ENCODE measurements at places on chromosomes 1 and 21.

DNA sequence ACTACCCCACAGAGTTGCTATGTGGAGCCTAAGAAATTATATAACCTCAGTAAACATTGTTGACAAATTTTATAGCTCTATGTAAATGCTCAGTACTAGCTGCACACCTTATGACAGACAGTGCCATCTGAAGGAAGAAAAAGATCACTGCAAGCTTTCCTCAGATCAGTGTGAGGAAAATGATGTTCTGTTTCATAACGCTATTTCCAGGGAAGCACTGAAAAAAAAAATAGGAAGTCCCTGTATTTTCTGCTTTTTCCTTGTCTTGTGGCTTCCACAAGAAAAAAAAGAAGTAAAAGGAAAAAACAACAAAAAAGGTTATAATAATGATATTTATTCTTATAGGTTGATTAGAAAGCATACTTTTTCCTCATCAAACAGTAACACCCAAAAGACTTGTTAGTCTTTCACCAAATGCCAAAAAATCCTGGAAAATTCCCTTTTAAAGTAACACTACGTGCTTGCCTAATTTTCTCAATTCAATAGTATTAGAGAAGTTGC lies 23.2 kb downstream of the LYST start:
- no peak for DNase-seq

- DNase-seq: no peak
Measured at GRCh38 chr1:108046026-108046425, 81.0 kb upstream of the VAV3 start.

GRCh38 chr1:192789871-192790270 lies 19.0 kb upstream of the RGS2 start:
- DNase-seq: no peak

- no peak for DNase-seq
Measured at GRCh38 chr1:71589005-71589404, 508.2 kb upstream of the ZRANB2 start.

DNA sequence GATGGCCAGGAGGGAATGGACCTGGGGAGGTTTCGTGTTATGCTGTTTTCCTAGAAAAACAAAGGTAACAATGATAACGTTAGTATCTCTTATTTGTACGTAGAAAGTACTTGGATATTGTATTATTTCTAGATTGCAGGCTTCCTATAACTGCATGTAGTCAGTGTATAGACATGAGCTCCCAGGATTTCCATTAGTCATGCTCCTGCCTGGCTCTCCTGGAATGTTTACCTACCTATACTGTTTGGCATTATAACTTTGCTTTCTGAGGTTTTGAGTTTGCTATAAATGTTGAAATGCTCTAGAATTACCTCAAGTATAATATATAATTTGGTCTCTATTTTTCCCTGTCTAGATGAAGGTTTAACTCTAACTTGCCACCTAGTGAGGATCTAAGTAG lies 66.1 kb downstream of the TTC3 start:
- no peak for DNase-seq
